GM13977 (cell line): ENCODE measurements at places on chromosomes 4 and X.

GRCh38 chr4:166675411-166675810, 558.9 kb downstream of the SPOCK3 start:
- DNase-seq: no peak

- no peak for DNase-seq
Observed at GRCh38 chr4:24224446-24224845, 334.6 kb upstream of the PPARGC1A start.

DNA sequence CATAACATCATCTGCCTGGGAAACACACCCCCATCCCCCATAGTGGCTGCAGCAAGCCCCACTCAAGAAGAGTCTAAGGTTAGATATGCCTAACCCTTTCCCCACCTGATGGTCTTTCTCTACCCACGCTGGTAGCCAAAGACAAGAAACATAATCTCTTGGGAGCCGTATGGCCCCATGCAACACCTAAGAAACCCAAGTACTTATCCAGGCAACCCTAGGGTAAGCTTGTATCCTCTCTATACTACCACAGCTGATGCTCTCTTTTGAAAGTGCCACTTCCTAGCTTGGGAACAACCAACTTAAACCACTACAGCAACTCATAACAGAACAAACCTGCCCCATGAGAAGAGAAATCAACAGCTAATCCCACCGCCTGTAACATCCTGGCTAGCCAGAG, 161.1 kb downstream of the MSN start:
- DNase-seq: no peak

GRCh38 chrX:37796805-37797204, 16.9 kb downstream of the CYBB start:
- no peak for DNase-seq

DNA sequence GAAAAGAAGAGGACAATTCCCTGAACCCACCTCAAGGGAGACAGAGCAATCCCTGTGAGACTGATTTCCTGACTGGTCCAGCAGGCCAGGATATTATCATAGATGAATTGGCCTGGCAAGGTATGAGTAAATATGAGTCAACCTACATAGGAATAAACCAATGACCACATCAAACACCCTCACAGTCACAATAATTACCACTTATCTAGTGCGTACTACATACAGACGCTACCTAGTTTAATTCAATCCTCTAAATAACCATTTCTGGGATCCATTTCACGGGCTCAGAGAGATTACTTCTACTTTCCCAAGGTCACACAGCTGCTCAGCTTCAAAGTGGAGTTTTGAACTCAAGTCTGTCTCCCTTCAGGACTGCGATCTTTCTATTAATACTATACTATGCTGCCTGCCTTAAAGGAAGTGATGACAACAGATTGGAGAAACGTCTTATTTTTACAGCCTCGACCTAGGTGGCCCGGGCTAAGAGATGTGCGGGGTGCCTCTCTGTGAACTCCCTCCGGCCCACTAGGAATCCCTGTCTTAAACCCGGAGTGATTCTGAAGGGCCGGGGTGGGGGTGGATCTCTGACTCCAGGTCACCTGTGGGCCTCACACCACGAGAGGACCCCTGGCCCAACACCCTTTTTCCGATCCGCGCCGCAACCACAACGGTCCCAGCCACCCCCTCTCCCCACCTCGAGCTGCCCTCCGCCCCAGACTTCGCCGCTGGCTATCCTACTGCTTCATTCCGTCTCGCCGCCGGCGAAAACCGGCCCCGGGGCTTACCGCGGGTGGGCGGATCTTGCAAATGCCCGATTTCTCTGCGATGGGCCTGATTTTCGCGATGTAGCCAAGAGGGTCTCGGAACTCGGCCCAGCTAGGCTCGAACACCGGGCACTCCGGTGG, 800 bp downstream of the KDM5C start:
- DNase-seq: peak; percentile 39

DNA sequence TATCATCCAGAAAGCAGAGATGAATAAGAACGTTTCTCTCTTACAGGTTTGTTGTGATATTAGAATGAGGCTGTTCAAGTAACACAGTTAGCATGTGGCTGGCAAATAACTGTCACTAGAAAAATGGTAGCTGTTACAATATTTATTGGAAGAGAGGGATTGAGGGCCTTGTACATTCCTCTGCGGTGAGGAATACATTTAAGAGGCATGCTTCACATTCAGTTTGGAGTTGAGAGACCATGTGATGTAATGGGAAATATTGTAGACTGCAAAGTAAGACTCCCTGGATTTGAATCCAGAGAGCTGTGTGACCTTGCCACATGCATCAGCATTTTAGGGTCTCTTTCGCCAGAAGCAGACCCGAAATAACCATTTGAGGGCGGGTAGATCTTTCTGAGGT, 104.8 kb upstream of the KIT start:
- no peak for DNase-seq

- peak; percentile 65 for DNase-seq
Observed at GRCh38 chr4:2497931-2498330, 29.0 kb downstream of the RNF4 start.

GRCh38 chr4:98639523-98639922, 18.9 kb downstream of the TSPAN5 start:
- DNase-seq: no peak

- no peak for DNase-seq
Observed at GRCh38 chr4:52939739-52940138, 77.6 kb downstream of the RASL11B start.

DNA sequence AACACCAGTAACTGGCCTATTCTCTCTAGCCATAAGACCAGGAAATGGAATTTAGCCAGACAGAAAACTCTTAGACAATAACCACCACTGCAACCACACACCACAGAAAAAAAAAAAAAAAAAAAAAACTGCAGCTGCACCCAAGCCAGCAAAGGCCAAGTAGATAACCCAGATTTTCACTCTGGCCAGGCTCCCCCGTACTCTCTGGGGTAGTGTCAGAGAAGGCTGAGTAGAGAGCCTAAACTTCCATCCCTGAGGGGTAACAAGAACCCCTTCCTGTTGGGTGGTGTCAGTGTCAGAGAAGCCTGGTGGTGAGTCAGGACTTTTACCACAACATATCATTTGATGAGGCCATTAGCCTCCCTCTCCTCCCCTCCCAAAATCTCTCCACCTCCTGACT, 5.6 kb upstream of the DLG3 start:
- DNase-seq: no peak

GRCh38 chrX:30010471-30010870, 204.9 kb upstream of the MAGEB2 start:
- no peak for DNase-seq

DNA sequence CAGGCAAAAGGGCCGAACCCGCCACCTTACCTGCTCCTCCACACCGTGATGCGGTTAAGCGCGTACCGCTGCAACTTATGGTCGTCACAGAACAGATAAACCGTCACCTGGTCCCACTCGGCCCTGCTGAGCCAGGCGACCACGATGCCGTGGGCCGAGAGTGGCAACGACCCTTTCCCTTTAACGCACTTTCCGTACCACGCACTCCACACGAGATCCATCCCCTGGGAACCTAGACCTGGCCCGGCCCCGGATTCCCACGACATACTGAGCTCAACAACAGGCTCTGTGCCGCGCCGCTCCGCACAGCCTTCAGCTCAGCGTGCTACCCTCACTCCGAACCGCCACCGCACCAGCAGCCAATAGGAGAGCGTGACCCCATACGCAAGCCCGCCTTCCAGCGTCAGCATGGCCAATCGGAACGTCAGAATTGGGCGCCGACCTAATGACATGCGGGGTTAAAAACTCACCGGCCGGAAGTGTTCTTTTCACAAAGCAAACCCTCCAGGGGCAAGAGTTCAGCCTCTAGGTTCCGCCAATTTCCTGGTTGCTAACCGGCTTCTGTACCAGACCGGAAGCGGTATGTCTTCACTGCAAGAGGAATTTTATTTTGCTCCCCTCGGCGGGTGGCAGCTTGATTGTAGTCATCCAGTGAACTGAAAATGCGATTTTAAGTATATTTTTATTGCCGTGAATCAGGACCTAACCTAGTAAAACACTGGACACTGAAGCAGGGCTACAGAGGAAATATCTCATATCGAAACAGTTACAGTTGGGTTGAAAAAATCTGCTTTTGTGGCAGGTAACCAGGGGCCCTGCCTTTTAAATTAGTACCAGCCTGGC, at the start of gene LAS1L:
TSS of gene LAS1L (minus strand) at position 338 of the 843 bp plus-strand sequence. CDS start at position 266, 72 bp downstream.
- DNase-seq: peak; percentile 85

DNA sequence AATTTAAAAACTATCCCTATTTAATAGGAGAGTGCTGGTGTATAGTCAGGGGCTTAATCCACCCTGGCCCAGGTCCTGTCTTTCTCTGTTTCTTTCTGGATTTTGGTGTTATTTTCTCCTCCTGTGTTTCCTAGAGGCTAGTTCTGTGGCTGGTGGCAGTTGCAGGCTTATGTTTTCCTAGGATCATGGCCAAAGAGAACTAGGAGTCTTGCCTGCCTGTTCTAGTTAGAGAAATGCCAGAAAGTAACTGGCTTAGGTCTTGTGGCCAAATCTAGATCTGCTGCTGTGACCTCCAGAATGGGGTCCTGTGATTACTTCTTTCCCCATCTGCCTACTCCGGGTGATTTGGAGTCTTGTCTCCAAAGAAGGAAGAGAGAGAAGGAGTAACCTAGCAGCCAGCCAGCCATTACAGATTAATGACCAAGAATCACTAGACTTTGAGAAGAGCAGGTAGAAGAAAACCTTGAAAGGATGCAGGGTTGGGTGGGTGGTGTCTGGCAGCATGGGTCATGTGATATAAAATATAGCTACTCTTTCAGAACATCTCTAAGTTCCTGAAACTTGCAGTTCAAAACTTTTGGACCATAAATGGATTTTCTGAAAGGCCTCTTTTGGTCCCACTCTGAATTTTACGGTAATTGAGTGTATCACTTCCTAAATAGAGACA, 117.9 kb downstream of the STIM2 start:
- DNase-seq: no peak

- peak; percentile 34 for DNase-seq
Observed at GRCh38 chr4:169098532-169098931, 88.5 kb upstream of the CBR4 start.

DNA sequence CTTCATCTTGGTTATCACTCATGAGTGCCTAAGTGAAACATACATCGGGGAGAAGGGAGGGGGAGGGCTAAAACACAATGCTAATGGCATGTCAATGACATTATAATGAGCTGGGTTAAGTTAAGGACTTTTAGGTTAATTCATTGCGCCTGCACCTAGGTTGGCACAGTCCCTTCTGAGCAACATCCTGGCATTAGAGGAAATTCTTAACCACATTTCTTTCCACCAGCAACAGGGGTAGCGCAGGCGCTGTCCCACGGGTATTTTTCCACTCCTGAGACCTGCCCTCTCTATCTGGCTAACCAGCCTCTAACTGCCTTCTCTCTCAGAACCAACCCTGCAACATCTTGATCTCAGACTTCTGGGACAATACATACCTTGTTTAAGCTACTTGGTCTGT, 39.0 kb upstream of the PROM1 start:
- DNase-seq: no peak

DNA sequence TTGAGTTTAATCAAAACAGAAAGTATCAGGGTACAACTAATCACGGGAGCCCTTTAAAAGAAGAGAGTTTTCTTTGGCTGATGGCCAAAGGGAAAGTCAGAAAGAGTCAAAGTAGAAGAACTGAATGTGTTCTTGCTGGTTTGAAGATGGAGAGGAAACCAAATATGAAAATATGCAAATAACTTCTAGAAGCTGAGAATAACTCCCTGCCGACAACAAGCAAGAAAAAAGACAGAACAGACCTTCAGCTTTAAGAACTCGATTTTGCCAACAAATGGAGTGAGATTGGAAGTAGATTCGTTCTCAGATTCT, 903.8 kb downstream of the STIM2 start:
- no peak for DNase-seq

GRCh38 chr4:4763822-4764557, 95.5 kb upstream of the MSX1 start:
- DNase-seq: no peak

GRCh38 chr4:58225460-58225859, 1115.3 kb upstream of the IGFBP7 start:
- DNase-seq: no peak

- no peak for DNase-seq
Observed at GRCh38 chrX:75781611-75782010, 3.4 kb downstream of the MAGEE2 start.

DNA sequence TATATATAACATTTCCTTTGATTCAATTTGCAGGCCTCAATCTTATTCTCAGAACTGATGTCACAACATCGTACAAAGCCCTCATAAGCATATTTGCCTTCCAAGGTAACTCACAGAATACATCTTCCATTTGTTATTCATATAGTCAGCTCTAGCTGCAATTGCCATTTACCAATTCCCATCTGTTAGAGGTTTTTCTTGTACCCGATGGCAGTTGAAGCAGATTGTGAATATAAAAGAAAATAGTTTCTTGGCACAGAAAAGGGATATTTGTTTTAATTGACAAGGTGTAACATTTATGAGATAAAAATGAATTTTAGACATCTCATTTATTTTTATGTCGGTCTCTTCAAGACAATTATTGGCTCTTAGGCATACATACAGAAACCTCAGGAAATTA, 311.3 kb downstream of the TRIML1 start:
- no peak for DNase-seq

DNA sequence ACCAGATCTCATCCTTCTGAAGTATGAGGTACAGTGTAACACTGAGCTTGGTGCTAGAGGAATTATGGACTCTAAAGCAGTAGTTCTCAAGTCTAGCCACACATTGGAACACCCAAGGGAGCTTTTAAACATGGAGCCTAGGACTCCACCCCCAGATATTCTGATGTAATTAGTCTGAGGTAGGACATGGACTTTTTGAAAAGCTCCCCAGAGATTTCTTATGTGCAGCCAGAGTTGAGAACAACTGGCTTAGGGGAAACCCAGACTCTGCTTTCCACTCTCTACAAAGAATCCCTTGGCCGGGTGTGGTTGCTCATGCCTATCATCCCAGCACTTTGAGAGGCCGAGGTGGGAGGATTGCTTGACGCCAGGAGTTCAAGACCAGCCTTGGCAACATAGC, 11.6 kb upstream of the GDPD2 start:
- DNase-seq: no peak
